GM23248 (cell line): ENCODE measurements at places on chromosomes 3 and 15. TPM values are rescaled to one million over a fixed set of nuclear protein-coding genes. Genes with fewer than 3 reads are reported as not detected.

GRCh38 chr3:42557854-42558253, 23.9 kb downstream of the SEC22C start:
- DNase-seq: no peak

Gene LRRC31
- not detected in 2 replicates for total RNA-seq

DNA sequence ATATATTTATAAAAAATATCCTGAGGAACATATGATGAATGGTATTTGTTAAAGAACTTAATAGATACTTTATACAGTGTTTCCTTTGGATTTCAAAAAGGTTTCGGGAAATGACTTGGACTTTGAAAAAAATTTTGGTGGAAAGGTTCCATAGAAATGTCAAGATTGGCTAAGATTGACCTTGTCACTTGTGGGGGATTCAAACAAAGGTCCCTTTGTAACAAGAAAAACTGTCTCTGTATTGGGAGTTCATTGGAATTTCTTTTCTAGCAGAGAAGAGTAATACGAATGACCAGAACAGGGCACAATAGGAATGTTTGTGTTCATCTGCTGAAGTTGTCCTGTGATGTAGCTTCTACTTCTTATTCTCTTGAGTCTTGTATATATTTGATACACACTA, 43.2 kb downstream of the ARHGEF26 start:
- DNase-seq: no peak

DNA sequence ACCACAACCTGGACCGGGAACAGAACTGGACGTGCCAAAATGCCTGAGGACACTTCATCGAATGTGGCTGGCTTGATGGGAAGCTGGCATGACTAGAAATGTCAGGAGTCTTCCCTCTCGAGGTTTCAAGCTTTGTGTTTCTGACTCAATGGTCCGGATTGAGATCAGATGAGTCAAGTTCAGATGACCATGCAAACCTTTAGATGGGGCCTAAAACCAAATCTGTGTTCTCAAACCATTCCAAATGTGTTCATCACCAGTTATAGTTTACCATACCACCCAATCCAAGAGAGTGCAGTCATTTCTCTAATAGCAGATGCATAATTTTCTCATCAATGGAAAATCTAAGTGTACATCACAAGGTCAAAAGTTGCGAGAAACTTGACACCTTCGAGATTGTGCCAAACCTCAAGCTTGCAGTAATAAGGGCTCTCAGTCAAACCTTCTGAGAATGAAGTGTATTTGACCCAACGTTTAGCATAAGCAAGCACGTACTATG, 369.1 kb downstream of the RORA start:
- peak; percentile 91 for DNase-seq

DNA sequence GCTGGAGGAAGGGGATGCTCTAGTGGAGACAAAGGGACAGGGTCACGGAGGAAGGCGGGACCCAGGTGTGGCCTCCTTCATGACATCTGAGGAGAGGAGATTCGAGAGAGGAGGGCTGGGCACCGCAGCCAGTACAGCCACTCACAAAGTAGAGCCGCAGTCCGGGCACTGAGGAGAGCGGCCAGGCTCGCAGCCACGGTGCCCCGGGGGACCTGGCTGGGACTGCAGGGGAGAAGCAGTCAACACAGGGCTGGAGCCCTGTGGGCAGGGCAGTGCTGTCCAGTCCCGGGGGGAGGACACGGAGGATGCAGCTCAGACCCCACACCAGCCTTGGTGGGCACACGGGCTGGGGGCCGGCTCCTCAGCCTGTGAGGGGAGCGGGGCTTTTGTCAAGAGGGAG, 40.3 kb downstream of the HMCES start:
- DNase-seq: no peak

DNA sequence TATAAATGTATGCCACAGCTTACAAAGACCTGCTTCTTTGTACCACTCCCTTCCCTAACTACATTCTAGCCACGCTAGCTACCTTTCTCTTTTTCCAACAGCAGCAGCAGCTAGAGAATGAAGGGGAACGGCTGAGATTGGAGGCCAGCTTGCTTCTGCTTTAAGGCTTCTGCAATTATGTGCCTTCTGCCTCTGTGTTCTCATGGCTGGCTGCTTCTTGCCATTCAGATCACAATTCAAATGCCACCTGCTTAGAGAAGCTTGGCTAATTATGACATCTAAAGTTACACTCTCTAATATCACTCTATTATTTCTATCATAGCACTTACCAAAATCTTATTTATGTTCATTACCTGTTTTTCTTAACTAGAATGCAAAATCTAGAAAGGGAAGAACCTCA, 95.2 kb downstream of the RYK start:
- DNase-seq: no peak

Gene SEMA7A
- 132 and 151 TPM in 2 replicates for total RNA-seq

- no peak for DNase-seq
These were observed 75.0 kb upstream of the GCNT3 start for GRCh38 chr15:59536553-59536952.

DNA sequence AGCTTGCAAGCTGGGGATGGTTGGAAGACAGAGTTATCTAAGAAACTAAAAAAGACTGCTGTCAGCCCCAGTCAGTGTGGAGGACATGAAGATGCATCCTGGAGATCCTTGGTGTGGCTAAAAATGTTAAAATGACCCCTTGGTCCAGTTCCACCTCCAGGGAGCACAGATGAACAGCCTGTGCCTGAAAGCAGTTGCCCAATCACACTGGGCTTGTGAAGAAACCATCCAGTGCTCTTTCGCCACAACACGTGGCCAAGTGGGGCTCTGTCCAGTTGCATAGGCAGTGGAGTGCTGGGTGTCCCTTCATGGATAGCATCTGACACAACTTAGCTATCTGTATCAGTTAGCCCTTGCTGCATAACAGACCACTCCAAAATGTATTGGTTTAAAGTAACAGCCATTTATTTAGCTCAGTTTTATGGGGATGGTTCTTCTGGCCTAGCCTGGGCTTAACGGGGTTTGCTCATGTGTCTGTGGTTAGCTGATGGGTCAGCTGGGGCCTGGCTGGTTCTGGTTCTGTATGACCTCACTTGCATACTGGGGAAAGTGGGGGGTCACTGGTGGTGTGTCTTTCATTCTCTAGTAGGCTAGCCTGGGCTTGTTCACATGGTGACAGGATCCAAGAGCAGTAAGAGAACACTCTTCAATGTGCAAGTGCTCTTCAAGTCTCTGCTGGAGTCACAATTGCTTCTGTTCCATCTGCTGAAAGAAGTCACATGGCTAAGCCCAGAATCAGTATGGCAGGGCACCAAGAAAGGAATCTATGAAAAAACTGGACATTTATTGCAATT, 226.2 kb downstream of the PDCD6IP start:
- no peak for DNase-seq

- peak; percentile 42 for DNase-seq
These were observed 20.0 kb downstream of the ATRIP start for GRCh38 chr3:48466386-48467109.

DNA sequence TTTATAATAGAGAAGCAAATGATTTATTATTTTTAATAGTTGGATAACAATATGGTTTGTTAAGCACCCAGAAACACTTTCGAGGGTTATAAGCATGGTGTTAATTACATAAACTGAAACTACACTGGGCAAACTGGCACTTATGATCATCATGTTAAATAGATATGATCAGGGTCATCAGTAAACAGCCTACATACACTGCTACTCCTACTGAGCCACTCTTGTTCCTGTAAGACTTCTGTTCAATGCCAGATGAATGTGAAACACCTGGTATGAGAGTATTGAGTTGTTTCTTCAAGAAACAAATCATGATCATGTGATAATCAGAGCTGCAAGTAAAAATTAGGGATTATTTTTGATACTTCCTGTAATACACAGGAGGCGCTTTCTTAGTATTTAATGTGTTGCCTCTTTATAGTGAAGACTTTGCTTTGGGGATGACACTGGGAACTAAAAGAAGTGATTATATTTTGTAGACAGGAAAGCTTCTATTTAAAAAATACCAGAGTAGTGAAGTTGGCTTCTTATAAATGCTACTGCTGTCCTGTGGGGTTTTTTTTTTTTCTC, 32.3 kb upstream of the UTS2B start:
- DNase-seq: no peak

GRCh38 chr3:106068795-106069194, 200.0 kb upstream of the CBLB start:
- peak; percentile 39 for DNase-seq

- DNase-seq: peak; percentile 7
These were observed 84.1 kb downstream of the PPCDC start for GRCh38 chr15:75107516-75107907.

Gene SLC12A1
- total RNA-seq: not detected in 2 replicates

- peak; percentile 40 for DNase-seq
These were observed 208.3 kb downstream of the TBC1D2B start for GRCh38 chr15:77869021-77869895.

Gene CHRNB4
- not detected in 2 replicates for total RNA-seq

Gene UNC45A
- total RNA-seq: 58.8 and 75.8 TPM in 2 replicates

DNA sequence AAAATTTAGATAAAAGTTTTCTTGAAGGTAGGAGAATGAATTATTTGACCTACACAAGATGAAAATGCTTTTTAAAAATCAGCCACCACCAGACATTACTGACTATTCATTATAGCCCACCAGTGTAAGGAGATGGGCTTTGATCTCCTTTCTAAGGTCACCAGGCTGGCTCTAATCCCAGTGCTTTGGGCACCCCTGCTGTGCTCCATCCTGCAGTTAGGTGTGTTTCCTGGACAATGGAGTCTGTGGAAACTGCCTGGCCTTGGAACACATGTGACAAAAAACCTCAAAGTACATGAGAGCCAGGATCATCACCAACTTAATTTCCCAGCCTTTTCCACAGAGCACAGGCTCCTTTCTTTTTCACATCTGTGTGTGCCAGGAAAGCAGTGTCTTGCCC, 260.9 kb downstream of the CHST2 start:
- no peak for DNase-seq

Gene ZPLD1
- total RNA-seq: 0.22 TPM in 1 of 2 replicates, not detected in the other

GRCh38 chr3:11601446-11602238, 42.1 kb downstream of the VGLL4 start:
- DNase-seq: peak; percentile 88

Gene HTR3D
- total RNA-seq: not detected in 2 replicates

DNA sequence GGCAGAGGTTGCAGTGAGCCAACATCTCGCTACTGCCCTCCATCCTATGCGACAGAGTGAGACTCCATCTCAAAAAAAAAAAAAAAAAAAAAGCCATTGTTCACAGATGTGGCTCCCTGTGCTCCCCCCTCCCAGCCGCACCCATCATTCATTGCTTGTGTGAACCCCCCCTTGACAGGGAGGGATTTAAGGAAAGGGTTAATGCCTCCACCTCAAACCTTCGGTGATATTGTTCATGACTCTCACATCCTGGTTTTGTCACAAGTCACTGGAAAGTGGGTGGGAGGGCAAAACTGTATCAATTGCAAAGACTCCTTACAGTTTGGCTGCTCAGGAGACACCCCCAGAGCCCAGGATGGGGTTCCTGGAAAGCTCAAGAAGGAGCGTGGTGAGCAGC, 7.7 kb downstream of the SLC6A6 start:
- DNase-seq: no peak

Gene DPH6
- 4.4 and 28.6 TPM in 2 replicates for total RNA-seq

GRCh38 chr3:52253314-52254304, 8.1 kb downstream of the PPM1M start:
- peak; percentile 53 for DNase-seq

GRCh38 chr3:42176242-42177034, 85.3 kb downstream of the TRAK1 start:
- no peak for DNase-seq

Gene LMAN1L
- total RNA-seq: not detected in 2 replicates

- peak; percentile 59 for DNase-seq
These were observed 21.9 kb upstream of the PLSCR2 start for GRCh38 chr3:146491303-146491702.

Gene TMEM212
- not detected in 2 replicates for total RNA-seq

GRCh38 chr15:69758291-69758771, 305.7 kb downstream of the RPLP1 start:
- DNase-seq: peak; percentile 22

DNA sequence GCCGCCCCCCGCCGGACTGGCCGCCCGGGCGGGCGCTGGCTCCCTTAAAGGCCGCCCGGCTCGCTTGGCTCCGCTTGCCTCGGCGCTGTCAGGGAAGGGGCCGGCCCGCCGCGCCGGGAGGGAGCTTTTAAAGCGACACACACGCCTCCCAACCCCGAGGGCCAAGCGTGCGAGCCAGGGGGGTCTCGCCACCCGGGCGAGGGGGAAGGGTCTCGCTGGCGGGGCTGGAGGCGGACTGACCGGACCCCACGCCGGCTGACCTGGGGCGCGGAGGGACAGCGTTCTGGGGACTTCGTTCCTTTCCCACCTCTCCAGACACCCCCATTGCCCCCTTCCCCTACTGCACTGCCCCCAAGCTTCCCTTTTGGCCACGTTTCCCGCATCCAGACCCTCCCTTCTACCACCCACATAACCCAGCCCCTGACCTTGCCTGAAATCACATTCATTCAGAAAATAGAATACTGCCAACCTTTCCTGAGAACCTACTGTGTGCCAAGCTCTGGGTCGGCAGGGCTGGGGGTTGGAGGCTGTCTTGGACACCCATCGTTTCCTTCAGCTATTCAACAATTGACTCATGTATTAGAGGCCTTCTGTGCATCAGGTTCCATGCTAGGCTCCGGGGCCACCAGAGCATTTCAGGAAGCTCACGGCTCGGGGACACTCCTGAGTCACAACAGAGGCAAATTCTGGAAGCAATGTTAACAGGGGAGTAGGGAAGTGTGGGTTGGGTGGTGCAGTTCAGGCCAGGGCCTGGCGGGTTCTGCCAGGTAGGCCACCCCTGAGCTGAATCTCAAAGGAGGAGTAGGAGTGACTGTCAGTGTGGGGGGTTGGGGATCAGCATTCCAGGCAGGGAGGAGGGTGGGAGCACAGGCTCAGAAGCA, at the start of gene INSYN1:
Gene INSYN1 (minus strand): TSS at position 102 of the 881 bp plus-strand sequence. CDS start 2,221 bp downstream, outside the sequence.
- peak; percentile 82 for DNase-seq

DNA sequence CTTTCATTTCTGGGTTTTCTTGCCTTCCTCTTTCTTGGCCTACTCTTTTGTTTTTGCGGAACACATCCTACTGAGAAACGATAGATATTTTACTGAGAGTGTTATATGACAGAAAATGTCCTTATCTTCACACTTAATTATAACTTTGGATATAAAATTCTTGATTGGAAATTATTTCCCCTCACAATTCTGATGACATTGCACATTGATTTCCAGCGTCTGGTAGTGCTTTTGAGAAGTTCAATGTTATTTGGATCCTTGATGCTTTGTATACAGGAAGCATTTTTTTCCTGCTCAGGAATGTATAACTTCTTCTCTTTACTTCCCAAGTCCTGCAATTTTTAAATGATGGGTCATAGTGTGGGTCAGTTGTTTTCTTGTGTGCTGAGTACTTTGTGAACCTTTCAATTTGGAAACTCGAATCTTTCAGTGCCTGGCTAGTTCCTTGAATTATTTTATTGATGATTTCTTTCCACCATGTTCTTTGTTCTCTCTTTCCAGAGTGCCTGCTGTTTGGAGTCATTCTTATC, 183.9 kb downstream of the PDCD6IP start:
- DNase-seq: peak; percentile 16

- DNase-seq: peak; percentile 84
These were observed 59.2 kb upstream of the FAM174B start for GRCh38 chr15:92714477-92715401.

Gene AADAC
- total RNA-seq: not detected in 2 replicates
